Endothelial cell (in vitro differentiated cells): ENCODE measurements at places on chromosomes 2 and 18.

DNA sequence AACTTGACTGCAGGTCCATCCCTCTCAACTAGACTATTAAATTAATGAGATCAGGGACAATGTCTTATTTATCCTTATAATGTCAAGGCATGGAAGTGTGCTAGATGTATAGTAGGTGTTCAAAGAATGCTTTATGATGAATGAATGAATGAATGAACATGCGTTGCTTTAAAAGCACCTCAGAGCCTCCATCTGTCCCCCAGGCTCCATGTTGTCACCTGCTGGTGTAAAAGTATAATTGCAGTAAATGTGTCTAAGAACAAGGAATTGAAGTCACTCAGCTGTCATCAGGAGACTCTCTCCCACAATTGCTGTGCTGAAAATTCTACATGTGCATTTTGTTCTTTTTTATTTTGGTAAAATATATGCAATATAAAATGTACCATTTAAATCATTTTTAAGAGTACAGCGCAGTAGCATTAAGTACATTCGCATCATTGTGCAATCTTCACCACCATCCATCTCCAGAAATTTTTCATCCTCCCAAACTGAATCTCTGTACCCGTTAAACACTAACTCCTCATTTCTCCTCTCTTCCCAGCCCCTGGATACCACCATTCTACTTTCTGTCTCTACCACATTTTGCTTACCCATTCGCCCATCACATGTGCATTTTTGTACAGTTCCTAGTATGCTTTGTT lies 52.6 kb downstream of the GNAL start:
- no peak for DNase-seq

- DNase-seq, result no peak
Observed at GRCh38 chr2:120994301-120994995, 258.8 kb downstream of the GLI2 start.

GRCh38 chr2:212912445-212913103 lies 238.8 kb downstream of the IKZF2 start:
- no peak for DNase-seq

- no peak for DNase-seq
Observed at GRCh38 chr18:13401404-13401803, 182.8 kb downstream of the LDLRAD4 start.
